ENCODE measurements at places on chromosomes 2 and 18. TPM values are rescaled to one million over a fixed set of nuclear protein-coding genes. Genes with fewer than 3 reads are reported as not detected.

GRCh38 chr18:47842836-47843235 is 87.6 kb downstream of the SMAD2 start:
- DNase-seq, result no peak

GRCh38 chr2:119430023-119430498 is 1.6 kb upstream of the TMEM37 start:
- DNase-seq, result no peak

- peak; percentile 6 for DNase-seq
Observed at GRCh38 chr18:37481491-37481890, 84.1 kb downstream of the CELF4 start.

DNA sequence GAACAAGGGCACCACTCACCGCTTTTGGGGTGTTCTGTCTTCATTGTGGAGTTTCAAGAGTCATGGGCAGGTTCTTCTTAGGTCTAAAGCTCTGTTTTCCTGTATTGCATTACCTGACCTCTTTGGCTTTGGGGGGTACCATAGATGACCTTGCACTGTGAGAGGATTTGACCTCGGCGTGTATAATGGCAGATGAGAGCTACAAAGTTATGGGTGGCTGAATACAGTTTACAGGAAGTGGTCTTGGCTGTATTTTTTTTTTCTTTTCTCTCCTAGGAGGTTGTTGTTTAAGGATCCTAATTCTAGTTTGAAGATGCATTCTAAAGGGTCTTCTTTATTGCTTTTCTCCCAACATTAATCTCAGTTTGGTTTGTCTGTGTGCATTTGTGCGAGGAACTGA is 11.5 kb downstream of the GAL3ST2 start:
- DNase-seq, result no peak

GRCh38 chr2:31049264-31049663 is 89.0 kb downstream of the GALNT14 start:
- DNase-seq, result no peak

- DNase-seq, result peak; percentile 67
Observed at GRCh38 chr2:236498369-236498768, 71.3 kb upstream of the ACKR3 start.

Gene TCF23
- total RNA-seq, result not detected

All from A172 (cell line).